Prostate gland (tissue), 2 donors: ENCODE measurements at places on chromosomes 2 and 18. TPM values are rescaled to one million over a fixed set of nuclear protein-coding genes. Genes with fewer than 3 reads are reported as not detected.

Gene USP37
- 31.9 TPM for total RNA-seq

- DNase-seq, result no peak
These were observed 208.3 kb upstream of the HDAC4 start for GRCh38 chr2:239609162-239609561.

Gene IL18RAP
- total RNA-seq, result not detected

GRCh38 chr2:49753344-49753985, 599.1 kb upstream of the FSHR start:
- DNase-seq, result no peak

DNA sequence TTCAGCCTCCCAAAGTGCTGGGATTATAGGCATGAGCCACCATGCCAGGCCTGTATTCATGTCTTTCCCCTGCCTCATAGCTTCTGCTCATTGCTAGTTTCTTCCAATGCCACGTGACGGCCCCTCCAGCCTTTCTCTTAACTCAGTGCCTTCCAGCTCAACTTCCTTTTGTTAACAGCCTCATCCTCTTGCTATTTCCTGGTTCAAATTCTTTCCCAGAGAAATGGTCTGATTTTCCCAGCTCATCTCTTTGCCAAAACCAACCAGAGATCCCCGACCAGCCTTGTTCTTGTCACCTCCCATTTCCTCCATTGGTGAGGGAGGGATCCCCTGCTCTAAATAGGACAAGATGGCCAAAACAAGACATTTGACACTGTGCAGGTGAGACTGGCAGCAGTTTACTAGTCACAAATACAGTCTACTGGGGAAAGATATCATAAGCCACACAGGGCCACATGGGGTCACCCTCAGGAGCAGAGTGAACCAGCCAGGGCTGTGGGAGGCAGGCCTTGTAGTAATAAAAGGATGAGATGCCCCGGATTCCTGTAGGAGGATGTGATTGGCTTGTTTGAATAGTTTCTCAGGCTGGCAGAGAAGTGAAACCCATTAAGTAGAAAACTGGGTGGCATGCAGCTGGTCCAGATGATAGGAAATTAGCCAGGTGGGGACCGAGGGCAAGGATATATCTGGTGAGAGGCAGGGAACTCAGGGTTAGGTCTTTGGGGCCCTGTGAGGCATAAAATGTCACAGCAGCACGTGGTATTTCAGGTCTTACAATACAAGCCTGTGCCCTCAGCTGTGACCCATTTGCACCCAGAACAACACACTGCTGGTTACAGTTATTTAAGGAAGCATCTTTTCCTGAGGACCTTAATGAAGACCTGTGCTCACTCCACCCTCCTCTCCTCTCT, 6.4 kb downstream of the CD207 start:
- no peak for DNase-seq

DNA sequence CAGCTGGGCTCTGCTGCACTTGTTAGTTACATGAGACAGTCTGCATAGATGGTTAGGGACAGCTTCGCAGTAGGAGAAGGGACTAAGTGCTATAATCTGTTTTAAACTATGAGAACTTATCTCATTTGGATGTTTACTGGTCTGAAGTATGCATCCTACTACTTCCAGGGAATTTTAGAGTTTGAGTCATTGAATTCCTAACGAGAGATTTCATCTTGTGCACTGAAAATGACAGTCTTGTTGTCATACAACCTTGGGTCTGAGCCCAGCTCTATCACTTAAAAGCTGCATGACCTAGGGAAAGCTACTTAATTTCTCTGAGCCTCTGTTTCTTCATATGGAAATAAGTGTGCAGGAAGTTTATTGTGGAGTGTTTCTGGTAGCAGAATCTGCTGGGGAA, 78.4 kb downstream of the TRIM43 start:
- DNase-seq, result no peak
